ENCODE measurements at places on chromosomes 13 and 19.

DNA sequence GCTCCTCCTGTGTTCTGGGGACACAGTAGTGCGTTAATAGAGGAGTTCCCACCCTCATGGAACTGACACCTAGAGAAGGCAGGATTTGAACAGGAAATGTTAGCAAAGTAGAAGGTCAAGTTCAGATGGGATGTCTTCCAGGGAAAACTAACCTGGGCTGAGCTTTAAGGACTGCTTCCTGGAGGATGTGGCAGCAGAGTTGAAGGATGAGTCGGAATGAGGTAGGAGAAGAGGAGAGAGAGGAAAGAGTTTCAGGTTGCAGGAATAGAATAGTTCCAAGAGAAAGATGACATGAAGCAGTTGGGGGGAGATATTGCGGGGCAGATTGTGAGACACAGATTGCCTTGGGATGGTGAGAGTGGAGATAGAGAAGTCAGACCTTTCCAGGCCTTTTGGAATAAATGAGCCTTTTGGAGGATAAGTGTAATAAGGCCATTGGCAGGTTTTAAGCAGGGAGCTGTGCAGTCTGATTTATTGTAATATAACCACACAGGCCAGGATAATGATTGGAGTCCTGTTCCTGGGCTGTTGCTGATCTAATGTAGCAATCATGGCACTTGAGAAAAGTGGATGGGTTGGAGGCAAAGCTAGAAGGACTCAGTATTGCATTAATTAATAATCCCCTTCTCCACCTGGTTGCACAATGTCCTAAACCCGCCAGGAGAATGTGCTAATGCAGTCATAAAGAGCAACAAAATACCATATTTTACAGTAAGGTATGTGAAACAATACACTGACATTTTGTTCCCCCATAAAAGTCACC, 205.4 kb downstream of the SHISA2 start:
- no peak for DNase-seq

- no peak for DNase-seq
Observed at GRCh38 chr13:104841110-104841509, 1694.4 kb downstream of the EFNB2 start.

DNA sequence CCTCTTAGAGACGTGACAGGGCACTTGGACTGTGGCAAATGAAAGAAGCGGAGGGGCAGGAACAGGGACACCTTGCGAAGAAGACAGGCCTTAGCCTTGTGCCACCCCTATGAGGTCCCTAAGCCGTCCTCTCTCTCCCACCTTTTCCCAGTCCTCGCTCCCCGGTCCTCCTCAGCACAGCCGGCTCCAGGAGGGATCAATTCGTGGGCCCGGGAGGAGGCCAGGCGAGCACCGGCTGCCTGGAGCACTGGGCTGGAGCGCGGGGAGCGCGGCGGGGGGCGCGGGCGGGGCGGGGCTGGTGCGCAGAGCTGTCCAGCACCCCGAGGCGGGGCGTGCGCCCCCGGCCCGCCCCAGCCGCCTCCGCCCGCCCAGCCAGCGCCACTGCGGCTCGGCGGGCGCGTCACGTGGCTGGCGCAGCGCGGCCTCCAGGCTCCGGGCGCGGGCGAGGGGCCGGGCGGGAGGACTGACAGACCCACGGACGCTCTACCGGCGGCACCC, at the start of gene LRP3:
TSS of gene LRP3 (plus strand) at position 466 of the 498 bp plus-strand sequence. CDS start 456 bp downstream, outside the sequence.
- DNase-seq, result no peak

DNA sequence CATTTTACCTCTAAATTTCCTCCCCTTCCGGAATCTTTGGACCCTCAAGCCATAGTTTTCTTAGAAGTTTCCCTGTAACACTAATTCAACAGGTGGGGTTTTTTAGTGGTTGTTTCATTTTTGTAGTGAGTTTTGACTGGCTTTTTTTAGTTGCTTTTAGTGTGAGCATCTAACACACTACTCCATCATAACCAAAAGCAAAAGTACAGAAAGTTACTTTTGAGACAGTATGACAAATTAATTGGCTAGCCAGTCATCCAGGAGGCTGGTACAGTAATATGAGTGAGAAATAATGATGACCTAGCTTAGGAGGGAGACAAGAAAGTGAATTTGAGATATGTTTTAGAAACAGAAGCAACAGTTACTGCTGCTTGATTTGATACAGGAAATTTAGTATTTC, 71.5 kb downstream of the DNAJC15 start:
- DNase-seq, result no peak

DNA sequence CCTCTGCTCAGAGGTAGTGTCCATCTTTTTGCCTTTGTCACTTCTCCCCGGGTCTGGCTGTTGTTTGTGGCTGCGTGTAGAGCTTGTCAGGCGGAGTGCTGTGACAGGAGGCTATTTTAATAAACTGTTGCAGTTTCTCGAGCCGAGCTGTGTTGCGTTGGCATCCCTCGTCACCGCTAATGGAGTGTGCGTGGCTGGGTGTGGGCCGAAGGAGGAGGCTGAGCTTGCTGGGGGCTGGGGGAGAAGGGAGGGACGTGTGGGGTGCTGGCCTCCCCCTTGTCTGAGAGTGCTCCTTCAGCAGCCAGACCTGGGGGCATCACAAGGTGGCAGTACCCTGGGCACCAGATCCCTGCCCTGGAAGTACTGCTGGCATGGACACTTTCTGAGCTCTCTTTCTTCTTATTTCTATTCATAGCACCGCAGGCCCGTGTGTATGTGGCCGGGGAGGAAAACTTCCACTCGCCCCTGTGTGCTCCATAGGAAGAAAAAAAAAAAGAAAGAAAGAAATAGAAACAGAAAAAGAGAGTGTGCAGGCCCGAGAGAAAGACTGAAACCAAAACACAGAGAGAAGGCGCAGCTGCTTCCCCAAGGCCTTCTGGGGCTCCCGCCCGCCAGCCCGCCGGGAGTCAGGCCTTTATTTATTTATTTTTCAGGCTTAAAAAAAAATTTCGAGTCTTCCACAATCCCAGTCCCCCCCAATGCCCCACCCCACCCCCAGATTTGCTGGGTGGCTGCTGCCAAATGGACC, 27.0 kb downstream of the NFIX start:
- no peak for DNase-seq

DNA sequence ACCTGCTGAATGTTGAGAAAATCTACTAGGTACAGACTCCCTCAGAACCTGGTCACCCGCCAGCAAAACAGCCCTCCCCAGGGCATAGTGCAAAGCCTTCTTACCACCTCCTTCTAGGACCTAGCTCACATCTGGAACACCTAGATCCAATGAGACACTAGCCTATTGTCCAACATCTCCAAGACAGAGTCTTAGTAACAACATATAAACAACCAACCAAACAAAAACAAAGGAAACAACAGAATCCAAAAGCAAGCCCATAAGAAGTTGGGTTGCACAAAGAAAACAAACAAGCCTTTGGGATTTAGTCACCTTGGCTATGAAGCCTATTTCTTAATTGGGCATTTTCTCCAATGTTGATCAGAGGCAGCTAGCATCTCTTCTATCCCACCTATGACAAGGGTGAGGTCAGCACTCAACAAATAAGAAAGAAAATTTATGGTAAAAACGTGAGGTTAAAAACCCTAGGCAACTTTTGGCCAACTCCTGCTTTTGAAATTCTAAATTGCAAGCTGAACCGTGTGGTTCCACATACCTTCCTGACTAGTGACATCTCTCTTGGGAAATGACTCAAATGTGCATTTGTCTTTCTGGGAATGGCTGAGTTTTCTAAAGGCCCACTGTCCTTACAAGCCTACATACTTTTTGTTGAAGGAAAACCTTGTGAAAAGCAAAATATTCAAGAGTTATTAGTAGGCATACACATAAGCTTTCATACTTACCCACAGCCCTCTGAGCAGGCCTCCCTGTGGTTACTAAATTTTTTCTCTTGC, 66.7 kb downstream of the FAM216B start:
- no peak for DNase-seq

- no peak for DNase-seq
Observed at GRCh38 chr13:27281420-27281819, 10.8 kb downstream of the RASL11A start.

GRCh38 chr19:49213791-49214190, 56.2 kb downstream of the TRPM4 start:
- no peak for DNase-seq

- DNase-seq, result no peak
Observed at GRCh38 chr19:6551607-6552450, 21.0 kb downstream of the TNFSF9 start.

- DNase-seq, result no peak
Observed at GRCh38 chr19:8004723-8005513, 523 bp downstream of the ELAVL1 start.

- DNase-seq, result no peak
Observed at GRCh38 chr19:10655457-10656312, 1.5 kb downstream of the ILF3 start.

DNA sequence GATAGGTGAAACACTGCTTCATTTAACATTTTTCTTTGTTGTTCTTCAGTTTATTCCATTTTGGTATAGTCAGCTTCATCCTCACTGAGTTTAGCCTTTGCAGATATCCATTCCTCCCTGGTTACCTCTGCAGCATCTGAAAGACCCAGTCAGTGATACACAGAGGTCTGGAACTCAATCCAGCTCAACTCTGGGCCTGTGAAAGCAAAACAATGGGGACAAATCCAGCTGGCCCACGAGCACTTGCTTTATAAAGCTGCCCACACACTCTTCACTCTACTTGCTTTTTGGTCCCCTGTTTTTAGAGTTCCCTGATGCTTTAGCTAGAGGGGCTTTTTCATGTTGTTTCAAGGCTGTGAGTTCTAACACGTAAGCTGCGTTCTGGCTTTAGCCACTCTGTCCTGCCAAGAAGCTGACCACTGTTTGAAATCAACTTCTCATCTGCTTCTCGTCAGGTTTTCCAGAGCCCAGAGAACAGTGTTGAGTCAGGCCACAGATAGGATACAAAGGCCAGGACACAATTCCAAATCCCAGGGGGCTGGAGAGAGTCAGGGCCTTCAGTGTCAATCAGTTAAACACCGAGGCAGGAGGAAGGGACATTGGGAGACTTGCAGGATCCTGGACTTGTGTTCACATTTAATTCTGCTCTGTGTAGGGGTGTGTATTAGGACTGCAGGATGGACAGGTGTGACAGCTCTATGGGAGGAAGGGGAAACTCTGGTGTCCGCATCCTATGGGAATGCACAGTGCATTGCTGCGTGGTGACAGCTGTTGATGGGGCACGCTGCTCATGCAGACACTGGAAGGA, 83.5 kb upstream of the RNF113B start:
- DNase-seq, result no peak

- peak; percentile 34 for DNase-seq
Observed at GRCh38 chr13:34076943-34077703, 259.2 kb downstream of the RFC3 start.

- no peak for DNase-seq
Observed at GRCh38 chr19:16726916-16727315, 7.3 kb downstream of the NWD1 start.

DNA sequence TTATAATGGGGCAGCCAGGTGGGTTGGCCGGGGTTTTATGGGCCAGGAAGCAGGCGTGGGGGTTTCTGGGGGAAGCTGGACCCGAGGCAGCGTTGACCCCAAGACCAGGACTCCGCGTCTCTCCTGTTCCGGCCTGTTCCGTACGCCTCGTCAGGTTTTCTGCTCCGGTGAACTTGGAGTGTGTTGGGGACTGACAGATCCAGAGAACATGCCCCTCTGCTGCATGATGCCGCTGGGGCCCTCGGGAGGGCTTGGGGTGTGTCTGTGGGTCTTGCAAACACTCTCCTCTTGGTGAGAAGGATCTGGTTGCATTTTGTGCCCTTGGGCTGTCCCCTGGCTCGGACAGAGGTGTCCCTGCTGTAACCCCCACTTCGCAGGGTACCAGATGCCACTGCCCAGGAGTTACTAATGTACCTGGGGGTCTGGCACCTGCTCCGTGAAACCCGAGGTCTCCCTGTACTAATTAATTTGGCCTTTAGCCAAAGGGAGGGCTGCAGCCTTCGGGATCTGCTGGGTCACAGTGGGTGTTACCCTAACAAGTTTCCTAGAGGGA, 15.6 kb downstream of the KDM4B start:
- DNase-seq, result no peak

DNA sequence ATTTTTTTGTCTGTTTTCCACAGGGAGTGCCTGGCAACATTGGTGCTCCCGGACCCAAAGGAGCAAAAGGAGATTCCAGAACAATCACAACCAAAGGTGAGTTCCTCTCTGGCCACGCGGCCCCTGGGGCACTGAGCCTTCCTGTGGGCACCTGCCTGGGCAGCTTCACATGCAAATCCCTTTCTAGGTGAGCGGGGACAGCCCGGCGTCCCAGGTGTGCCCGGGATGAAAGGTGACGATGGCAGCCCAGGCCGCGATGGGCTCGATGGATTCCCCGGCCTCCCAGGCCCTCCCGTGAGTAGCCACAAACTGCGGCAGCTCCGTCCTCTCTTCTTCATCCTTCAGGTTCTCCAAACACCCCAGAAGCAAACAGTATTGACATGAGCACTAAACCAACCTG, 99.4 kb downstream of the RAB20 start:
- no peak for DNase-seq

- DNase-seq, result peak; percentile 46
Observed at GRCh38 chr13:74487091-74487722, 353.0 kb upstream of the KLF12 start.

- no peak for DNase-seq
Observed at GRCh38 chr19:58317476-58318072, 9.2 kb upstream of the ZSCAN22 start.

DNA sequence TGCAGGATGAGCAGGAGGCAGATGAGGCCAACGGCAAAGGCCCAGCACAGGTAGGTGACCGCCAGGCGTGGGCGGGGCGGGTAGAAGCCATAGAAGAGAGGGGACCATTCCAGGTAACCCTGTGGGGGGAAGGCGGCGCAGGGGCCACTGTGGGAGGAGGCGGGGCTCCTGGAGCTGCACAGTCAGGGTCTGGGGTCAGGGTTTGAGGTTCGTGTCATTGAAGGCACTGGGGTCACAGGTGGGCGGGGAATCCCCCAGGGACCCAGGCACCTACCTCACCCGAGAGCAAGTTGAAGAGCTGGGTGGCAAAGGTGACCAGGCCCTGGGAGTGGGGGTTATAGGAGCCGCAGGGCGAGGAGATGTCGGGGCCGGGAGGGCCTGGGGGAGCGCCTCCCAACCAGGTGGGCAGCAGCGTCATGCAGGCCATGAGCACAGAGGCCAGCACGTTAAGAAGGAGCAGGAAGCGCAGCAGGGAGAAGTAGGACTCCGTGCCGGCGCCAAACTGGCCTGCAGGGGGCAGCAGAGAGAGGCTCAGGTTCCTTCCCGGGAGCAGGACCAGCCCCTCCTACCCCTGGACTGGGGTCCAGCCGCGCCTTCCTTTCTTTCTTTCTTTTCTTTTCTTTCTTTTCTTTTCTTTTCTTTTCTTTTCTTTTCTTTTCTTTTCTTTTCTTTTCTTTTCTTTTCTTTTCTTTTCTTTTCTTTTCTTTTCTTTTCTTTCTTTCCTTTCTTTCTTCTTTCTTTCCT, 4.6 kb downstream of the TMC4 start:
- DNase-seq, result no peak

Data from AG09309 (cell line).